ENCODE measurements at places on chromosomes 13 and 19. TPM values are rescaled to one million over a fixed set of nuclear protein-coding genes. Genes with fewer than 3 reads are reported as not detected.

DNA sequence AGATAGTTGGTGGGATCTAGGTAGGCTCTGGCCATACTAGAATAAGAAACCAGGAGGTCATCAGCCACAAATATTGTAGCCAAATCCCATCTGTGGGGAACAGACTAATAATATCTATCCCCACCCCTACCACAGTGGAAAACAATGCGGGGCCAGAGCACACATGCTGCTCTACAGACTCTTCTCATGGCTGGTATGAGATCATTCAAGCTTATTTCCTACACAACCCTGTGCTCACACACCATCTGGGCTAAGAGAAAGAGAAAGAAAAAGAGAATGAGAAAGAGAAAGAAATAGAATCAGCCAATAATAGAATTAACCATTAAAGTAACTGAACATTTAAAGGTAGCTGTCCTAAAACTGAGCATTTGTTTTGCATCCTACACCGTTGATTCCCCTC lies 1268.4 kb upstream of the SPRY2 start:
- no peak for DNase-seq

DNA sequence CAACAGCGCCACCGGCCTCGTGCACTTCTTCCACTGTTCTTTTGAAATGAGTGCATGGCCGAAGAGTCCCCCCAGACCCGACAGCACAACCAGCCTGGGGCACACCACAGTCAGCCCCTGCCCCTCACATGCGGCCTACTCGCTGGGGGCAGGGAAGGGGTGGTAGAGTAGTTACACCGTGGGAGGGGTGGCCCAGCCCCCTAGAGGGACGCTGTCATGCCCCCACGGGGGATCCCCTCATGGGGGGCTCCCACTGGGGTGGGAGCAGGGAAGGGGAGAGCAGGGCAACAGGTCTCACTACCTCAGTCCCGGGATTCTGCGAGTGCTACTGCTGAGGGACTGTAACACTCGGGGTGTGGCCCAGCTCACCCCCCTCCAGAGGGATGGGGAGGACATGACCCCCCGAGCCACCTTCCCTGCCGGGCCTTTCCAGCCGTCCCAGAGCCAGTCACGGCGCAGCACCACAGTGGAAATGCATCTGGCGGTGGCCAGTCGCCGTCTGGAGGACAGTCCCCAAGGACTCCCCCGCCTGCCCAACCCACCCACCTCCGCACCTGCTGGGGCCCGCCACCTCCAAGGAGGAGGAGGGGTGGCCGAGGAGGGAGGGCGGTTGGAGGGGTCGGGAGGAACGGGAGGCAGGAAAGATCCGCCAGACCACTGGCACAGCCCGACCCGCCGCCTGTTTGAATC lies 84.6 kb upstream of the ZNF254 start:
- DNase-seq, result no peak

DNA sequence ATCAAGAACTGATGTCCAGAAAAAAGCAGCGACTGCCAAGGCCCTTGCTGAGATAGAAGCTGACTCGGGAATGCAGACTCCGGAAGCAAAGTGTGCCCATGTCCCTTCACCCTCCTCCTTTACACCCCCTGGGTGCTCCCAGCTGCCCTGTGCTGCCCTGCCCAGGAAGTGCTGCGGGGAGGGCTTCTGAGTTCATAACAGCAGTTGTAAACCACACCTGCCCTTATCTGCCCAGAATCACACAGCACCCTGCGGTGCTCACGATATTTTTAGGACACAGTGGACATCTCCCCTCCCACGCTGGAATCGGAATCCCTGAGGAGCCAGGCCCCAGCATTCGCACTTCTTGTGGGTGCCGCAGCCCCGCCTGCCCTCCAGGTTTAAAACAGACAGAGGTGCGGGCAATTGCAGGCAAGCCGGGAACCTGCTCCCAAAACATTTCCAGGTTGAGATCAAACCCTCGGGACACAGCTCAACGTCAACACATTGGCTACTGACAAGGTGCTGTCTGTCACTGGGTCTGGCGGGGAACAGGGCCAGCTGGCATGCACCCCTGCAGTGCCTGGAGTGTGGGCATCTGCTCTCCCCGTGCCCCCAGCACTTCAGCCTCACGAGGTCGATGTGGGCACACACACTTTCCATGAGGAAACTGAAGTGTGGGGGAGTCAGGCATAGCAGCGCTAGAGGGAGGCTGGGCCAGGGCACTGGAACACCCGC lies 36.8 kb downstream of the RAB20 start:
- DNase-seq, result no peak

DNA sequence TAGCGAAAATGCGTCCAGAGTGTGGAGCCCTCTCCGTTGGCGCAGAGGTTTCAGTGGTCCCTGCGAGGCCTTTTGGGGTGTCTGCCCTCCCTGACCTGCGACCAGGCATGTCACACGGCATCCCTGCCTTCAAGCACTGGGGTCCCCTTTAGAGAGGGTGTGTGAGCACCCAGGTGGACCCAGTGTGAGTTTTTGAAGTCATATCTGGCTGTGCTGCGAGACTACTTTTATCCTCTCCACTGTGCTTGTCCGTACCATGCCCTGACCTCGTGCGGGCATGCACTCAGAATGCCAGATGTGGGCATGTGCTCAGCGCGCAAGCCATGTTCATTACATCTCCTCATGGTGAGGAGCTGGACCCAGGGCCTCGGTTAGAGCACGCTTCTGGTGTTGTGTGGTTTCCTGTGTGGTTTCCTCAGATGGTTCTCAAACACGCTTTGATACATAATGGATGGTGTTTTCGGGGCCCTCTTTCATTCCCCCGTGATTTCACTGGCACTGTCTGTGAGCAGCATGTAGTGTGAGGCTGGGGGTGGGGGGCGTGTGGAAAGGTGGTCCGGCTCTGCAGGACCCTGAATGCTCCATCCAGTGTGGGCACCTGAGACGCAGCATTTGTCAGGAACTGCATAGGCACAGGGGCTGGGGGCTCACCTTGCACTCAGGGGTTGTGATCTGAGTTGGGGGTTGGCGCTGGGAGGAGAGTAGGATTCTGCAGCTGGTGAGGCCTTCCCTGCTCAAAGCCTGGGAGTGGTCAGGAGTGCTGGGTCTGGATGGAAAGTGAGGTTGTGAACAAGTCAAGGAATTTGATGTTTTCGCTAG lies 2.3 kb downstream of the TFDP1 start:
- no peak for DNase-seq

GRCh38 chr13:40190641-40191100 lies 475.8 kb downstream of the FOXO1 start:
- no peak for DNase-seq

GRCh38 chr13:86121881-86122280 lies 322.7 kb upstream of the SLITRK6 start:
- DNase-seq, result no peak

GRCh38 chr13:47886314-47886713 lies 114.8 kb downstream of the SUCLA2 start:
- no peak for DNase-seq

GRCh38 chr13:101611491-101612475 lies 159.3 kb downstream of the ITGBL1 start:
- DNase-seq, result no peak

GRCh38 chr19:49851456-49852259 lies 699 bp downstream of the PTOV1 start:
- DNase-seq, result no peak

GRCh38 chr13:51111997-51112396 lies 923 bp upstream of the C13orf42 start:
- no peak for DNase-seq

- DNase-seq, result no peak
Observed at GRCh38 chr19:3514930-3515329, 8.8 kb downstream of the FZR1 start.

GRCh38 chr13:94656766-94657165 lies 55.1 kb downstream of the GPR180 start:
- DNase-seq, result peak; percentile 10

- peak; percentile 13 for DNase-seq
Observed at GRCh38 chr13:98216135-98216565, 39.1 kb upstream of the RNF113B start.

GRCh38 chr13:73631411-73631810 lies 502.8 kb downstream of the KLF12 start:
- DNase-seq, result no peak

Gene KLK14
- polyA plus RNA-seq, result 0.22 TPM

Gene STAP2
- not detected for polyA plus RNA-seq

Gene CEACAM3
- not detected for polyA plus RNA-seq

Gene MISP3
- polyA plus RNA-seq, result 2.1 TPM

Gene SIGLEC14
- polyA plus RNA-seq, result not detected

Gene CEACAM4
- polyA plus RNA-seq, result not detected

Gene GPR183
- not detected for polyA plus RNA-seq
